Activated naive CD8-positive, alpha-beta T cell treated with anti-CD3 and anti-CD28 coated beads for 36 hours (primary cell): ENCODE measurements at places on chromosomes 2 and 18.

DNA sequence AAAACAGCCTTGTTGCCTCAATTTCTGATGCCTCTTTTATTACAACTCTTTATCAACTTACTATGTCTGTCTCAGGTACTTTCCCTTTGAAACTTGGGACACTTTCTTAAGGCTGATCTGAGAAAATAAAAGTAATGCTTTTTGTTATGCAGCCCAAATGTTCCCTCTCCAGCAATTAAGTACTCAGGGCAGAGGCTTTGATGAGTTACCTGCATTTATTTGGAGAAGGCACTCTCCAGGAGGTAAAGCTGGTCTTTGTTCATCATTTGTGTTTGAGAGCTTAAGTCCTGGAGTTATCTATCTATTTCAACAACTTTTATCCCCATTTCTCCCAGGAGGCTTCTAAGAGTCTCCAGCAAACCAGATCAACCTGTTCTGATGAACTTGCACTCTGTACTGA is 259.2 kb downstream of the ASXL3 start:
- DNase-seq, result no peak

- no peak for DNase-seq
Observed at GRCh38 chr2:129201696-129202095, 777.8 kb upstream of the RAB6C start.

GRCh38 chr2:12719400-12720277 is 2.9 kb downstream of the TRIB2 start:
- DNase-seq, result no peak

DNA sequence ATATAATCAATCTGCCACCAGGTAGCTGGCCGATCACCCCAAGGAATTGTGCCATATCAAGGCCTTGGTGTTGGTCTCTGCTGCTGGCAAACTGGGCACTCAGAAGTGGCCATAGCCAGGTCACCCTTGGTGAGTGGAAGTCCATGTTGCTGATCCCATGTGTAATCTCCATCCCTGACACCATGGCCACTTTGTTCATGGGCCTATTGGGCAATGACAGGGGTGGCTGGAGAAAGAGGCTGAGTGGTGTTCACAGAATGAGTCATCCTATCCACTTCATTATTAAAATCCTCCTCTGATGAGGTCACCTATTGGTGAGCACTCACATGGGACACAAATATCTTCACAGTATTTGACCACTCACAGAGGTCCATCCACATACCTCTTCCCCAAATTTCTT is 26.7 kb upstream of the CD226 start:
- DNase-seq, result no peak

GRCh38 chr18:29028560-29028959 is 851.6 kb upstream of the CDH2 start:
- DNase-seq, result no peak

- DNase-seq, result no peak
Observed at GRCh38 chr2:119721462-119721861, 38.3 kb upstream of the PTPN4 start.
